ENCODE measurements at places on chromosomes 4 and X.

- DNase-seq: no peak
Measured at GRCh38 chr4:40844261-40844660, 94.5 kb downstream of the NSUN7 start.

- DNase-seq: no peak
Measured at GRCh38 chr4:106165351-106166010, 150.5 kb downstream of the TBCK start.

DNA sequence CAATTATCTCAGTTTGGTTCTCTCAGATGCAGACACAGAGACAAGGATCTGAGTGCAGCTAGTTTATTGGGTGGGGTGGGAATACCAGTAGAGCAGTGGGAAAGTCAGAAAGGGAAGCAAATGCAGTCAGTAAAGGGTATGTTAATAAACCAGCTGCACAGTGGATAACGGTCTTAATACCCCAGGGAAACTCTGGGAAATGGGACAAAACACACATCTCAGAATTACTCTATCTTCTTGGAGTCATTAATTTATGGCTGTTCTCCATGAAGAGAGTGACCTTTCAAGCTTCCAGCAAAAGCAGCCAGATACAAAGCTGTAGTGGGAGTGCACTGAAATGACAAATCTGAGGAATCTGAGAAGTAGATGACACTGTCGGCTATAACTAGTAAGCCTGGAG is 73.3 kb upstream of the NALF2 start:
- no peak for DNase-seq

DNA sequence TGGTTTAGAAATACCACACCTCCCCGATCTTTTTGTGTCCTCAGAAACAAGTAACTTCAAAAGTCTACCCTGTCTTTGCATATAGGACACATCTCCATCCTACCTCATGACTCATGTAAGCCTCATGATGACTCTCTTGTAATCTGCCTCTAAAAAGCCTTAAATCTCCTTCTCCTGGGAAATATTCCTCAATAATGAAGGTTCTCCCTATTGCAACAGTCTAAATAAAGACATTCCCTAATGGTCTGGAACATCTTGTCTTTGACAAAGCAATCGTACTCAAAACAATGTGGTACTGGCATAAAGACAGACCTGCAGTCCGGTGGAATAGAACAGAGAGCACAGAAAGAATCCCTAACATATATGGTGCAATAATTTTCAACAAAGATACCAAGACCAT is 257.7 kb downstream of the OPHN1 start:
- peak; percentile 54 for DNase-seq

- peak; percentile 14 for DNase-seq
Measured at GRCh38 chr4:181822005-181822375, 421.2 kb upstream of the TENM3 start.

- DNase-seq: no peak
Measured at GRCh38 chr4:47442980-47443379, 20.5 kb downstream of the COMMD8 start.

- no peak for DNase-seq
Measured at GRCh38 chr4:52833941-52834525, 28.1 kb upstream of the RASL11B start.

- no peak for DNase-seq
Measured at GRCh38 chr4:159791334-159791733, 688.5 kb downstream of the RAPGEF2 start.

DNA sequence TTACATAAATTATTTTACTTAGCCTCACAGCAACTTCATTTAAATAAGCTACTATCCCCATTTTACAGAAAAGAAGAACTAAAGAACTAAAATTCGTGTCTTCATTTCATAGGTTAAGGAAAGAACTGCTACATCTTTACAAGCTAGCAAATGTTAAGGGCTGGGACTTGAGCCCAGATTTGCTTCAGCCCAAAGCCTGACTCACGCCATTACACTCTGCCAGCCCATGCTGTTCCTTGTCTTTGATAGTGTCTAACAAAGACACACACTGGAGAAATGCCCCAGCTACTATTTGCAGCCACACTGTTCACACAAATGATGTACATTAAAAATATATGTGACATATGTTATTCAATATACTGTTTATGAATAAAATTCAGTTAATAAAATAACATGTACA is 29.0 kb upstream of the ERVMER34-1 start:
- no peak for DNase-seq

GRCh38 chrX:112865464-112866025 is 24.9 kb upstream of the AMOT start:
- DNase-seq: peak; percentile 11

GRCh38 chr4:155885666-155886065 is 17.8 kb upstream of the TDO2 start:
- no peak for DNase-seq

- peak; percentile 57 for DNase-seq
Measured at GRCh38 chr4:122010610-122011009, 58.8 kb upstream of the TRPC3 start.

DNA sequence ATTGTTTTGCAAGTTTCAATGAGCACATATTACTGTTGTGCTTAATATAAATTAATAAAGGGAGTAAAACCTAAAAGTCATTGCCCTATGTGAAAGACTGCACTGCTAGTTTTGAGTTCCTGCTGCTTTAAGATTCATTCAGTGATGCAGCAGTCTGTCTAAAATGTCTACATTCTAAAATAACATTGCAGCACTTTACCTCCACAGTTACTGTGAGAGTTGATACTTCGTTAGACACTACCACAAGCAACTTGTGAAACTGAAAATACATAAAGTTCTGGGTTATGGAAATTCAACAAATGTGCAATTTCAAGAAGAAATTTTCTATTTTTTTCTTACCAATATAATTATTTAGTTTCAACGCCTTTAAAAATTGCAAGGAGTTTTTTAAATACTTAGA is 1175.2 kb upstream of the DIAPH2 start:
- DNase-seq: no peak
